Activated naive CD4-positive, alpha-beta T cell treated with anti-CD3 and anti-CD28 coated beads for 36 hours (primary cell): ENCODE measurements at places on chromosomes 4 and X.
A peak's percentile ranks its signal among the peaks of the same experiment; 100 is the strongest.

GRCh38 chr4:141079393-141079930 lies 53.8 kb downstream of the RNF150 start:
- H3K4me3 ChIP-seq: no peak overlapping the region
- DNase-seq: no peak
- no peaks in the 10 kb centered on the region for H3K36me3 ChIP-seq
- H3K27me3 ChIP-seq: peaks cover 2% of the 10 kb centered on the region

GRCh38 chrX:40145923-40146261 lies 48.1 kb upstream of the BCOR start:
- peaks cover 15% of the 10 kb centered on the region for H3K4me1 ChIP-seq
- H3K4me3 ChIP-seq: peak overlapping the region; percentile 58
- H3K27me3 ChIP-seq: no peaks in the 10 kb centered on the region

GRCh38 chr4:25346913-25347312 lies 30.1 kb upstream of the ANAPC4 start:
- H3K36me3 ChIP-seq: peaks cover 8% of the 10 kb centered on the region
- peak; percentile 11 for DNase-seq
- peaks cover 6% of the 10 kb centered on the region for H3K4me1 ChIP-seq
- H3K27ac ChIP-seq: no peak overlapping the region
- no peak overlapping the region for H3K4me3 ChIP-seq
- no peaks in the 10 kb centered on the region for H3K27me3 ChIP-seq

DNA sequence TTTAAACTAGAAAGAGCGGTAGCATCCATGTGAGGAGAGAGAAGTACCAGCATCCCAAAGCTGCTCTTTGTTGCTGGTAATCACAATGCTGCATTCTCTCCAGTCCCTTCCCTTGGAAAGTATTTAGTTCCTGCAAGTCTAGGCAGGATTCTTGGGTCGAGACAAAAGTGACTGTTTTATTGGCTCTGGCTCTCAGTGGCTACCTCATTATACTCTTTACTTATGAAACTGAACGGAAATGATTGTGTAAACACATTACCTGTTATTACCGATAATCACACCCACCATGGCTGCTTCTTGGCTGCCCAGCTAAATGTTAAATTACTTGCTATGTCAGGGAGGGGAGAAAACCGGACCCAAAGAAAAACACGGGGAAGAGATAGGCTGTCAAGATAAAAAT lies 26.2 kb downstream of the ATXN3L start:
- H3K27ac ChIP-seq: no peak overlapping the region
- no peaks in the 10 kb centered on the region for H3K36me3 ChIP-seq
- H3K27me3 ChIP-seq: no peaks in the 10 kb centered on the region
- no peaks in the 10 kb centered on the region for H3K4me1 ChIP-seq
- no peak overlapping the region for H3K4me3 ChIP-seq

DNA sequence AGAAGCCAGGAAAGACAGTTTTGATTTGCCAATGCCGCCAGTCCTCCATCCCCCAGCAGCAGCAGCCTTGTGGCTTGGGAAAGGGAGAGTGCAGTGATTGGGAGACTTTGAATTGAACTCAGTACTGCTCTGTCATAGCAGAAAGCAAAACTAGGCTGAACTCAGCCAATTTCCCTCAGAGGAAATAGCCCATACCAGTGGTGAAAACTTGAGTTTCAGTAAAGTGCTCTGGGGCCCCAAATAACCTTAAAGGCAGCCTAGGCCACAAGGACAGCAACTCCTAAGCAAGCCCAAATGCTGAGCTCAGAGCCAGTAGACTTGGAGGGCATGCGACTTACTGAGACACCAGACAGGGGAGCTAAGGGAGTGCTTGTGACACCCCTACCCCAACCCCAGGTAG lies 2.0 kb upstream of the PROM1 start:
- no peaks in the 10 kb centered on the region for H3K36me3 ChIP-seq
- H3K27me3 ChIP-seq: peaks cover 73% of the 10 kb centered on the region
- no peak for DNase-seq
